ENCODE measurements at places on chromosomes 5 and 9.

DNA sequence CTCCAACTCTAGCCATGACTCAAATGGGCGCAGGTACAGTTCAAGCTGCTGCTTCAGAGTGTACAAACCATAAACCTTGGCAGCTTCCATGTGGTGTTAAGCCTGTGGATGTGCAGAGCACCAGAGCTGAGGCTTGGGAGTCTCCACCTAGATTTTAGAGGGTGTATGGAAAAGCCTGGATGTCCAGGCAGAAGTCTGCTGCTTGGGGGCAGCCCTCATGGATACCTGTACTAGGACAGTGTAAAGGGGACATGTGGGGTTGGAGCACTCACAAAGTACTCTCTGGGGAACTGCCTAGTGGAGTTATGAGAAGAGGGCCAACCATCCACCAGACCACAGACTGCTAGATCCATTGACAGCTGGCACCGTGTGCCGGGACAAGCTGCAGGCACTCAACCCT is 273.5 kb upstream of the ST8SIA4 start:
- DNase-seq: no peak

- no peak for DNase-seq
These were observed 271.6 kb downstream of the SYK start for GRCh38 chr9:91073049-91073810.

GRCh38 chr9:36325081-36325828 is 67.0 kb upstream of the GNE start:
- peak; percentile 71 for DNase-seq

- no peak for DNase-seq
These were observed 10.5 kb downstream of the ARSK start for GRCh38 chr5:95565280-95565920.

GRCh38 chr9:137977571-137978261 is 100.1 kb downstream of the CACNA1B start:
- DNase-seq: no peak

- no peak for DNase-seq
These were observed 78.9 kb downstream of the GOLPH3 start for GRCh38 chr5:32095261-32095671.

GRCh38 chr5:932628-933250 is 40.1 kb downstream of the TRIP13 start:
- DNase-seq: no peak

DNA sequence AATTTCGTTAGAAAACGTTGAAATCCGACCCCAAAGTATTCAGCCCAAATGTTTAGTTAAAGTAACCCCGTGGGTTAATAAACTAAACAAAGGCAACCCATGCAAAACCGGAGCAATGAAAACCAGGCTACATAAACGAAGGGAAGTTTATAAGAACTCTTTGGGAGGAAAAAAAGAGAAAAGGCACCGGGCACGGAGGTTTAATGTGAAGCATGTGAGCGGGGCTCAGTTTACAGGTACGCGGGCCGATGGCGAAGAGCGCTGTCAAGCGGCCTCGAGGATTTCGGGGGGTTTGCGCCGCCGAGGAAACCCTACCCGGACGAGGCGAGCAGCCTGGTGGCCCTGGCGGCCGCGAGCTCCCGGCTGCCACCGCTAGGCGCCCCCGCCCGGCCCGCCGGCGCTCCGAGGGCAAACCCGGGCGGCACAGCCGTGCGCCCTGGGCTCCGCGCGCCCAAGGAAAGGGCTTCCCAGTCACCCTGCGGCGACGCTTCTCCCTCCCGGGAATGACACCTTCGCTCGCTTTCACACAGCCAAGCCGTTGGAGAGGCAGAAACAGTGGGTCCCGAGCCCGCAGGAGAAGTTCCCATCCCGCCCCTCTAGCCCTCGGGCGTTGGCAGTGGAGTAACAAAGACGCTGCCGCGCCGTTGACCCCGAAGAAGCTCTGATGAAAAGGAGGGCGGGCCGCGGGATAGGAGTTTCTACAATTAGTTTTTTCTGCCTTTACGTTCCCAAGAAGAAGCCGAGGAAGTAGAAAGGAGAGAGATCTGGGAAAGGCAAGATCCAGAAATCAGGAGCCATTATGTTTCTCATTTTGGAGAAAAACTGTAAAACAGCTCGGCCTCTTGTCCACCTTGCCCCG is 126.0 kb downstream of the TMEM174 start:
- no peak for DNase-seq

DNA sequence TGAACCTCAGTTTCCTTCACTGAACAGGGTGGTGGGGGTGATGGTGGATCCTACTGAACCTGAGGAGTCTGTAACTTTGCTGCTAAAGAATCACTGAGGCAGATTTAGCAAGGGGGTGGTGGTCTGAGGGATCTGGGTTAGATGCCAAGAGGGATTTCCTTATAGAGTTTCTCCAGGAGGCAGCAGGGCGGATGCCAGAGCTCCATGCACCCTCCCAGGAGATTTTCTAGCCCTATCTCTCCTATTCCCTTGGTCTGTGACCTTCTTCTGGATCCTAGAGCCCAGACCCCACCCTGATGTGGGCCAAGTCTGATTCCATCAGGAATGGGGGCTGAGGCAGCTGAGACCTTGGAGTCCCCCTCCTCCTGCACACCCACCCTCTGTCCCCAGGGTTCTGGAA is 6.0 kb downstream of the PTGS1 start:
- DNase-seq: no peak

DNA sequence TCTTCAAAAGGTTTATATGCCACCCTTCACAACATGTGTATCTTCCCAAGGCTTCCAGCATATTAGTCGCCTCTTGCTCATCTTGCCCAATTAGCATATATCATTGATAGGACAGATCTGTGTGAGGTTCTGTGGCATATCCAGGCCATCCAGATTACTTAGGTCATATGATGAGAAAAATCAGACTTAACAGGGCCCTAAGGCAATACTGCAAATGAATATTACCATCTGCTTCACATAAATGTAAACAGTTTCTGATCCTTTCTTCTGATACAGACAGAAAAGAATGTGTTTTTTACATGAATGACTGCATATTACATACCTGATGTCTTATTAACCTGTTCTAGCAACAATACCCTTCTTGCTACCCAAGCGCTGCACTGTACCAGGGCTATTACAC is 41.3 kb upstream of the GHR start:
- no peak for DNase-seq

DNA sequence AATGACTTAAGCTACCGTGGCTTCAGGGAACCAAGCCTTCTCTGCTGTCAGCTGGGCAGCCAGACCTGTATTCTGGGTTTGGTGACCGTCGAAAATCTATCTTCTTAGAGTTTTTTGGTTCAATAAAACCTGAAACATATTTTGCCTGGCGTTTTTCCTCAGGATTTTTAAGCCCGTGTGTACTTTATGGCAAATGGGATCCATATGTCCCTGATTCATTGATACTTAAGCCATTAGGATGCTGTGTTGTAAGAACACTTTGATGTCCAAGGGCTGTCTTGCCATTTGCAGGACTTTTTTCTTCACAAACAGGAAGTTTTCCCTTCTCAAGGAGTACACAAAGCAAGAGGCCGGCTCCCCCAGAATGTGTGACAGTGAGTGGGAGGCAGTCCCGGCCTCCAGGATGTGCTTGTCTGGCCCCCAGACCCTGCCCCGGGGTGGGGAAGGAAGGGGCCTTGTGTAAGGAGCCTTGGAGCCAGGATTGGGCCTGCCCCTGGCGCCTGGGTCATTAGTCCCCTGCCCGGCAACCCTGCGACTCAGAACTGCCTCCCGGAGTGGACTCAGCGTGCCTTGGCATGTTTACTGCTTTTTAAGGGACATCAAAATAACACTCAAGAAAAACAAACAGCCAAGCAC is 83.4 kb upstream of the SMIM23 start:
- DNase-seq: peak; percentile 71

DNA sequence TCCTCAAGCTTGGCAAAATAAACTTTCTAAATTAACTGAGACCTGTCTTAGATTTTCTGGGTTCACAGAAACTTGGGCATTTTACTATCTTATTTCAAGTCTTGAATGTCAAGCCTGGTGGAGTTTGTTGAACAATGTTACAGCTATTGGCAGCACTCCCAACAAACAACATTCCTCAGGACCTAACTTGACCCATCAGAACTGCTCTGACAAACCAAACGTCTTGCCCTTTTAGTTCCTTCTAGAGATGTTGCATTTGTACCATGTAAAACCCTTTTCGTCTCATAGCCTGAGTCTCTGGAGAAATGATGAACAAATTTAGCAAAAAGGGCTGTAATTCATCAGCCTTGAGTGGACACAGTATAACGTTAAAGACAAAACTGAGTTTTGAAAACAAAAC is 51.1 kb downstream of the GNA14 start:
- DNase-seq: no peak

- no peak for DNase-seq
These were observed 22.7 kb upstream of the CATSPER3 start for GRCh38 chr5:134945041-134945440.

DNA sequence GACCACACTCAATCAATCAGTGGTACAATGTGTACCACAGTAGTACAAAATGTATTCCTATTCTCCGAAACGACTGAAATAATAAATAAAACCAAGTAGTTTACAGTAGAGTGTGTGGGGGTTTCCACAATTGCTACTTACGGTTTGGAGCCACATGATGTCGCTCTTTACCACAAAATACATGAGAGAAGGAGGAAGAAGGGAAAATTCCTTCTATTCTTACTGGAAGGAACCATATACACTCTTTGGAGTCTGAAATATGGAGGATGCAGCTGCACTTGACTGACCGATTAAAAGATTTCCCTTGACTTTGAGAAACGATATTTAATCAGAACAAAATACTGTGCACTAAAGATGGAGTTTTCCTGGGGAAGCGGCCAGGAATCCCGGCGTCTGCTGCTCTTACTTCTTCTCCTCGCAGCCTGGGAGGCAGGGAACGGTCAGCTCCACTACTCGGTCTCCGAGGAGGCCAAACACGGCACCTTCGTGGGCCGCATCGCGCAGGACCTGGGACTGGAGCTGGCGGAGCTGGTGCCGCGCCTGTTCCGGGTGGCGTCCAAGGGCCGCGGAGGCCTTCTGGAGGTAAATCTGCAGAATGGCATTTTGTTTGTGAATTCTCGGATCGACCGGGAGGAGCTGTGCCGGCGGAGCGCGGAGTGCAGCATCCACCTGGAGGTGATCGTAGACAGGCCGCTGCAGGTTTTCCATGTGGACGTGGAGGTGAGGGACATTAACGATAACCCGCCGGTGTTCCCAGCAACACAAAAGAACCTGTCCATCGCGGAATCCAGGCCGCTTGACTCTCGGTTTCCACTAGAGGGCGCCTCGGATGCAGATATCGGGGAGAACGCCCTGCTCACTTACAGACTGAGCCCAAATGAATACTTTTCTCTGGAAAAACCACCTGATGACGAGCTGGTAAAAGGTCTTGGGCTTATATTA is at the start of gene PCDHA4:
Gene PCDHA4, plus strand, starts transcription at position 235 of the 942 bp plus-strand sequence.
- no peak for DNase-seq

GRCh38 chr5:59588922-59589321 is 304.6 kb downstream of the PDE4D start:
- DNase-seq: no peak

DNA sequence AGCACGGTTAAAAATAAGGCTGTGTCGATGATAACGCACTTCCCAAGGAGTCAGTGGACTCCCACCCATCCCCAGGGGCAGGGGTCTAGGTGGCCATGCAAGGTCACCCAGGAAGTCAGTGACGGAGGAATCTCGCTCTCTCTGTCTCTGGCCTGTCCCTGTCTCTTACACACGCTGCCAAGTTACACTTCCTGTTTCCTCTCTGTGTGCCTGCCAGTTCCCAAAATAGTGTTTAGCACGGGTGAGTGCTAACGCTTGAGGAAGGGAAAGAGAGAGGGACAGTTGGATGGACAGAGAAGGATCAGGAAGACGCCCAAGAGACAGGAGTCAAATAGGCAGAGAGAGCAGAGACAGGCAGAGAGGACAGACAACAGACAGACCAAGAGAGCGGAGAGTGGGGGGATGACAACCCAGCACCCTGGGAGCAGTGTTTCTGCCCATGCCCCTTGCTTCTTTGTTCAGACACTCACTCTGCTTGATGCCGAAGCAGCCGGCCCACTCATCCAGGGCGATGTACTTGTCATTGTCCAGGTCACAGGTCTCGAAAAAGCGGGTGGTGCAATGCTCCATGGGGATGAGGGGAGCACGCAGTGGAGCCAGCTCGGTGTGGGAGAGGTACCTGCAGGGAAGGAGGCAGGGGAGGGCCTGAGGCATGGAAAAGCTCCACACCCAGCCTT is 23.0 kb downstream of the SPARC start:
- no peak for DNase-seq

- no peak for DNase-seq
These were observed 695.0 kb downstream of the DTWD2 start for GRCh38 chr5:118293378-118293777.

DNA sequence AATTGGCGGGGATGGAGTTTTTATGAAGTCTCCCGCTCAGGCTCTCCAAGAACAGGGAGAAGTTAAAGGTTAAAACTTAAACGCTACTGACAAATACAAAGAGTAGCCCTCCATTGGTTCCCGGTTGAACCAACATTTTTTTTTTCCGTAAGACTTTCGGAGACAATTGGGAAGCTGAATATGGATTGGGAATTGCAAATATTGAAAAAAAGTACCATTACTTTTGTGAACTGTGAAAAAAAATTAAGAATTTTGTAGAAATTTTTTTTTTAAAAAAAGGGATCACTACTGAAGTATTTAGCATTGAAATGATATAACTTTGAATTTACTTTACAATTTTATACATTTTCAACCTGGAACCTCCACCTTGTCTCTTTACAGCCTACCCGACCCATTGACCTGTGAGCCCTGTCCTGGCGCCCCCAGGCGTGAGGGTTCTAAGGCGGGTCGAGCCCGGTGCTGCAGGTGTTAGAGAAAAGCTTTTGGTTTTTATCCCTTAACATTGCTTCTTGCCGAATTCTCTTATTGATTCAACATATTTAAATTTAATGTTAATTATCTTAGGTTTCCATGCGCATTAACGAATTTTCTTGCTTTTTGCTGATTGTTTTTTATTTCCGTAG is 448 bp upstream of the ZNF782 start:
- no peak for DNase-seq

Data from suprapubic skin (tissue), 4 donors.